ENCODE measurements at places on chromosomes 6 and 20.
A peak's percentile ranks its signal among the peaks of the same experiment; 100 is the strongest.

DNA sequence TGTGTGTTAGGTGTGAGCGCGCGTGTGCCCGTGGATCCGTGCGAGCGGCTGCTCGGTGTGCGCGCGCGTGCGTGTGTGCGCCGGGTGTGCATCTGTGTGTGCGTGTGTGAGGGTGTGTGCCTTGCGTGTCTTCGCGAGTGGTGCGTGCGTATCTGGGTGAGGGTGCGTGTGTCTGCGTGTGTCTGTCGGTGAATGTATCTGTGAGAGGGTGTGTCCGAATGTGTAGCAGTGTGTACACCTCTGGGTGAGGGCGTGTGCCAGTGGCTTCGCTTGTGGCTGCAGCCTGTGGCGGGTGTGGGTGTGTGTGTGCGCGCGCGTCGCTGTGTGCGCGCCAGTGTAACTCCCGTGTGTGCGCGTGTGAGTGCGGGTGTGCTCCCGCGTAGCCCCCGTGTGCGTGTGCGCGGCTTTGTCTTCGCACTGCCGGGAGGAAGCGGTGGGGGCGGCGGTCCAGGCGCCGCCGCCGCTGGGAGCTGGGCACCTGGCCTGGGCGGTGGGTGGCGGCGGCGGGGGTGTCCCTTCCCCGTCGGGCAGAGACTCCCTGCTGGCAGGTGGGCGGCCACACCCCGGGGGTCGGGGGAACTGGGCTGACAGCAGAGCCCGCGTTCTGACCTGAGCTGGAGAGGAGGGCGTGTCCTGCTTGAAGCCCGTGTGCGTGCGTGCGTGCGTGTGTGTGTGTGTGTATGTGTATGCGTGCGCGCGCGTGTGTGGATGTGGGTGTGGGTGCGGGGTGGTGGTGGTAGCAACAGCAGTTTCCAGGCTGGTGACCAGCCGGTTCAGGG is 61.3 kb upstream of the EPB41L1 start:
- peak; percentile 36 for DNase-seq

- DNase-seq = peak; percentile 70
Observed at GRCh38 chr6:125393449-125393858, 91.7 kb upstream of the HDDC2 start.

GRCh38 chr6:41646026-41646795 is 7.9 kb downstream of the MDFI start:
- no peak for DNase-seq

GRCh38 chr20:21053002-21053762 is 53.0 kb downstream of the LINC00237 start:
- no peak for DNase-seq

- DNase-seq = no peak
Observed at GRCh38 chr20:51566594-51566993, 24.1 kb upstream of the NFATC2 start.

- DNase-seq = no peak
Observed at GRCh38 chr6:21827425-21828202, 234.1 kb downstream of the SOX4 start.

GRCh38 chr6:117272032-117272866 is 6.9 kb downstream of the VGLL2 start:
- peak; percentile 6 for DNase-seq

DNA sequence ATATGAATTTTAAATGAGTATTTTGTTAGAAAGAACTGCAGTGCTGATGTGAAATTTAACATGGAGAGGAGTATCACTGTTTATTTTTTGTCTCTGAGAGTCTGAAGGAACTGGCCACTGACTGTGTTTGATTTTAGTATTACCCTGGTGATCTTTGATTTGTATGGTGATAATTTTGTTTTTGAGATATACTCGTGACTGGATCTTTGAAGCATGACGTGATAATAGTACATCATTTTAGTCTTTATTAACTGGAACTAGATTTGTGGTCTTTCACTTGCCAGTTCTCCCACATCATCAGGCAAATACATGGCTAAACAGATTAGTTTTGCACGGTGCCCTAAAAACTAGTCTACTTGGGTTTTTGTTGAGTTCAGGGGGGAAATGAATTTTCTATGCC is 55.5 kb downstream of the ARID1B start:
- no peak for DNase-seq

- no peak for DNase-seq
Observed at GRCh38 chr6:27889275-27889627, 22.9 kb downstream of the OR2B2 start.

All from fibroblast of skin of scalp (primary cell).